NCI-H460 (cell line): ENCODE measurements at places on chromosomes 16 and 17.

DNA sequence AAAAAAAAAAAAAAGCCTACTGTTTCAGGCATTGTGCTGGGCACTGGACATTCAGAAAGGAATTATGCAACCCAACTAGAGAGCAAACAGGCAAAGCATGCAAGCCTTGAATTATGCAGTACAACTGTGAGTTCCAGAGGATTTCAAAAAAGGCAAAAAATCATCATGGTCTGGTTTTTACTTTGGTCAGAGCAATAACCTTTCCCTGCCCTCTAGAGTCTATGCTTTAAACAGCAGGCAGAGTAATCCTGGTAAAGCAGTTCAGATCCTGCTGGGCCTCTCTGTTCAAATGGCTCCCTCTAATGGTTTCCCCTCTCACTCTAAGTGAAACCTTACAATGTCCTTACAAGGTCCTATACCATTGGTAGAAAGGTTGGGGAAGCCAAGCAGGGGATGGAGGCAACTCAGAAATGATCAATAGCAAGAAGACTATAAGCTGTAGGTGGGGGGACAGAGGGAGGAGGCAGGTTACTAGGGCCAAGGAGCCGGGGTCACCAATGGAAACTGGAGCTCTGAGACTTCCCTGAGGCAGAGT lies 4.6 kb upstream of the TAF15 start:
- peak; percentile 88 for DNase-seq

DNA sequence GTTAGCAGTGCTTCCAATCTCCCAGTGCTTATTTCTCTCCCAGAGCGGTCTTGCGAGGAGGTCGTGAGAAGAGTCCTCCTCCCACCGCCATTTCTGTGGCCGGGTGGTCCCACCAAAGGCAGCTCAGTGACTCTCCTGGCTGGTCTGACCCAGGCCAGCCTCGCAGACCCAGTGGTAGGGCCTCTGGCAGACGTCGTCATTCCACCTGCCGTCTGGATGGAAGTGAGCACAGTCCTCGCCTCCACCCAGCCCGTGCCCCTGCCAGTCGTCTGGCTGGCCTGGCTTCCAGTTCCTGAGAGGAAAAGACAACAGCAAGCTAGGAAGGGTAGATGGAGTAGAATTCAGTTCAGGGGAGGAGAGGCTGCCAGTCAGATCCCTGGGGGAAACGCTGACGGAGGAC lies 5.1 kb downstream of the CLEC10A start:
- no peak for DNase-seq

- no peak for DNase-seq
Observed at GRCh38 chr17:66210208-66210574, 18.3 kb upstream of the CEP112 start.

GRCh38 chr17:73343739-73344454 lies 32.1 kb upstream of the CDC42EP4 start:
- DNase-seq = no peak

DNA sequence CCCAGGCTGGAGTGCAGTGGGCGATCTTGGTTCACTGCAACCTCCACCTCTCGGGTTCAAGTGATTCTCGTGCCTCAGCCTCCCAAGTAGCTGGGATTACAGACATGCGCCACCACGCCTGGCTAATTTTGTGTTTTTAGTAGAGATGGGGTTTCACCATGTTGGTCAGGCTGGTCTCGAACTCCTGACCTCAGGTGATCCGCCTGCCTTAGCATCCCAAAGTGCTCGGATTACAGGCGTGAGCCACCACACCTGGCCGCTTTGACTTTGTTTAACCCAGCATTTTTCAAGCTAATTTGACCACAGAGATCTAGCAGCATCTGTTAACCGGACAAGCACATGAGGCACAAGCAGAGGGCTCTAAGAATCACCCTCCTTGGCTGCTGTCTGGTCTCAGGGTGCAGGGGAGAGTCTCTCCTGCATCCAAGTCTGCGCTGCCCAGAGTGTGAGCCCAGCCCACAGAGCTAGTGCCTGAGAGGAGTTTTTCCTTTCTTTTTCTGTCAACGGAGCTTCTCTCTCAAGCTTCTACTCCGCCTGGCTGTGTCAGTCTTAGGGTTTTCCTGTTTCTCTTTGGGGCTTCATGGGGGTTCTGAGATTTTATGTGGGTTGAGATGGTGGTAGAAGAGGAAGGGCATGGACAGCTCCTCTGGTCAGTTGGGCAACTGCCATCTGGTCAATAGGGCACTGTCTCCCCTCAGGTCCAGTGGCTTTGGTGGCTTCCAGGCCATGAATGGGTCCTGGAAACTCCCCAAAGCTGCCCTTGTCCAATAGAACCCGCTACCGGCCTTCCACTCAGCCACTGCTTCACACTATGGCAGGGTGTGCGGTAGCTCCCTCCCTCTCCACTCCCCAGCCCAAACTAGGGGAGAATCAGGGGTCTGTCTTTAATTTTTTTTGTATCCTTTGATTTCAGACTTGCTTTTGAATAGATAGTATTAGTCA lies 59.6 kb downstream of the TNFRSF13B start:
- no peak for DNase-seq

DNA sequence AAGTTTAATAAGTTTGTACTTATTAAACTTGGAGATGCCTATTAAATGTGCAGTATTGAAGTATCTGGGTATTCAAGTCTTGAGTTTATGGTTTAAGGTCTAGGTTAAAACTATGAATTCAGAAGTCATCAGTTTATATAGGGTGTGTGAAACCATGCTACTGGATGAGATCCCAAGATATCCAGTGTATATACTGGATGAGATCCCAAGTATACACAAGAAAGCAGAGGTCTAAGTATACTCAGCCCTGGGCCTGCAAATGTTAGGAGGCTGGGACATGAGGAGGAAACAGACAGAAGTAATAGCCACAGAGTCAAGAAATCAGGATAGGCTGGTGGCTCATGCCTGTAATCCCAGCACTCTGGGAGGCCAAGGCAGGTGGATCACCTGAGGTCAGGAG lies 194.4 kb upstream of the AXIN2 start:
- no peak for DNase-seq

DNA sequence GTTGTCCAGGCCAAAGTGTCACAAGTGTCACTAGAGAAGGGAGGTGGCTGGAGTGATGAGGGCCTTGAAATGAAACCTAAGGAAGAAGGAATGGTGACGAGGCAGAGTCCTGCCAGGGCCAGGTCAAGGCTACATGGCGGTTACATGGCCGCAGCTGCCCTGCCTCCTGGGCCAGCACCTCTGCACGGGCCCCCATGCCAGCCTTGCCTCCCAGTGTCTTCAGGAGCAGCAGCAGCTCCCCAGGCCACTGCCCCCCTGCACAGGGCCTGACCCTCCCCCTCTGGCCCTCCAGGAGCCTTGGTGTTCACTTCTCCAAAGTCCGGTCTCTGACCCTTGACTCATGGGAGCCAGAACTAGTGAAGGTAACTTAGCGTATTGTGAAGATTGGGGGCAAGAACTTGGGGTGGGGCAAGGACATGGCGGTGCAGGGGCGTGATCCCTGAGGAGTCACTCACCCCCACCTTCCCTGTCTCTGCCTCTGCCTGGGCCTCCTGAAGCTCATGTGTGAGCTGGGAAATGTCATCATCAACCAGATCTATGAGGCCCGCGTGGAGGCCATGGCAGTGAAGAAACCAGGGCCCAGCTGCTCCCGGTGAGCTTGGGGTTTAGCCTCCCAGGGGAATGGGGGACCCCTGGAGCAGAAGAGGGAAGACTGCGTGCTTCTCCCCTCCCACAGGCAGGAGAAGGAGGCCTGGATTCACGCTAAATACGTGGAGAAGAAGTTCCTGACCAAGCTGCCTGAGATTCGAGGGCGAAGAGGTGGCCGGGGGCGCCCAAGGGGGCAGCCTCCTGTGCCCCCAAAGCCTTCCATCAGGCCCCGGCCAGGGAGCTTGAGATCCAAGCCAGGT lies 4.1 kb upstream of the KCTD11 start:
- DNase-seq = no peak

DNA sequence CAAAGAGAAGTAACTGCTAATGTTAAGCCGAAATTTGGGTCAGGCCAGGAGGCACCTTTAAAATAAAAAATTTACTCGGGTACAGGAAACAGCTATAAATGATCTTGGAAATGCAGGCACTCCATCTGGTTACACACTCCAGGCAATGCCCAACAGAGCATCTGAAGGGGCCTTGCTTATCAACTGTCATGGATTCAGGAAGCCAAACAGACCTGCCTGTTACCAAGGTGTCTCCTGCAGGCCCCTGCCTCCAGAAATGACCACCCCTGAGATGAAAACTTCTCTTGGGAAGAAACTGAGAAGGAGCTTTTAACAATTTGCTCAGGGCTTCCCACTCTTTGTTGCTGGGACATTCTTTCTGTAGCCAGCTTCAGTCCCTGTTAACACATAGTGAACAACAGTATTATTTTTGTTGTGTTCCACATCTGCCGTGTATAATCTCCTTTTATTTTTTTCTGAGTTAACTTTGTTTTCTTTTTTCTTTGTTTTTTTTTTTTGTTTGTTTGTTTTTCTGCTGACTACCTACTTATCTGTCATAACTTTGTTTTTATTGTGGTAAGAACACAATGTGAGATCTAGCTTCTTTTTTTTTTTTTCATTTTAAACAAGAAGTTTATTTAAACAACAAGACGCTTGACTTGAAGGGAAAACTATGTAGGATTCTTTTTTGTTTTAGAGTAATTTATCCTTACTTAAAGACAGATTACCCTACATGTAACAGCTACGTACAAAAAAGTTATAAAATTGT lies 18.7 kb upstream of the ATP5MC1 start:
- DNase-seq = no peak

DNA sequence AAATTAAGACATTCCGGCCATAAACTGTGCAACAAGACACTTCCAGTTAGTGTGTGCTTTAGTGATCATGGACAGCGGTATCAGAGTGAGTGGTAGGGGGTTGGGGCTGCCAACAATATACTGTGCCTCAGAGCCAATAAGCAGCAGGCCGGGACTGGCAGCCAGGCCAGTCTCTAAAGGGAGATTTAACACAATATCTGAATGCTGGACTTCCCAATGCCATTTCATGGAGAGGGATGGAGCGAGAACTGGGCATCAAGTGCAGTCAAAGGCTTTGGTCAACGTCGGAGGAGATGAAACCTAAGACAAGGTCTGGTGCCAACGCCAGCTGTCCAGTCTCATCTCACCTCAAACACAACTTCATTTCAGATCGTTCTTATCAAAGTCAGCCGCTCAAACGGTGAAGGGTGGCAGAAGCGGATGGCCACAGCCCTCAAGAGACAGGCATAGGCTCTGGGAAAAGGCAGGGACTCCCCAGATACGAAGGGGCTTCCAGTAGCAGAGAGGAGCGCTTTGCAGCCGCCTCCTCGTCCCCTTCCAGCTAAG lies 935 bp downstream of the USP32 start:
- DNase-seq = no peak

DNA sequence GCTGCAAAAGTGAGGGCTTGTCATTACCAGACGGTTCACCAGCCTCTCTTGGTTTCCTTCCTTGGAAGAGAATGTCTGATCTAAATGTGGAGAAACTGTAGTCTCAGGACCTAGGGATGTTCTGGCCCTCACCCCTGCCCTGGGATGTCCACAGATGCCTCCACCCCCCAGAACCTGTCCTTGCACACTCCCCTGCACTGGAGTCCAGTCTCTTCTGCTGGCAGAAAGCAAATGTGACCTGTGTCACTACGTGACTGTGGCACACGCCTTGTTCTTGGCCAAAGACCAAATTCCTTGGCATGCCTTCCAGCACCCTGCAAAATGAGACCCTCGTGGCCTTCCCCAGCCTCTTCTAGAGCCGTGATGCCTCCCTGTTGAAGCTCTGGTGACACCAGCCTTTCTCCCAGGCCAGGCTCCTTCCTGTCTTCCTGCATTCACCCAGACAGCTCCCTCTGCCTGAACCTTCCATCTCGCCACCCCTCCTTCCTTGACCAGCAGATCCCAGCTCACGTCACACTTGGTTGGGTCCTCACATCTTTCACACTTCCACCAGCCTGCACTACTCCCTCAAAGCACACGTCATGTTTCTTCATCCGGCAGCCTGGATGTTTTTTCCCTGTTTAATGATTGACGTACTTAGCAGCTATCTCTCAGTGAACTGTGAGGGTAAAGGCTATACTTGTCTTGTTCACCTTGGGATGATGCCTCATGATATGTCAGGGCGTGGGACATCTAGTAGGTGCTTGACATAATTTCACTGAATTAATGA lies 4.3 kb downstream of the ZNF768 start:
- DNase-seq = no peak

GRCh38 chr17:7997186-7997585 lies 5.2 kb upstream of the GUCY2D start:
- peak; percentile 26 for DNase-seq

GRCh38 chr16:88549671-88550245 lies 20.4 kb upstream of the ZC3H18 start:
- DNase-seq = no peak

GRCh38 chr17:10879190-10879836 lies 41.4 kb upstream of the PIRT start:
- DNase-seq = no peak

GRCh38 chr17:60802377-60802776 lies 124.7 kb downstream of the BCAS3 start:
- DNase-seq = no peak

- DNase-seq = no peak
Observed at GRCh38 chr16:72878301-72879269, 169.3 kb downstream of the ZFHX3 start.

GRCh38 chr17:12998461-12998860 lies 19.4 kb downstream of the ELAC2 start:
- DNase-seq = no peak

GRCh38 chr17:6555331-6556120 lies 829 bp downstream of the PITPNM3 start:
- DNase-seq = no peak

DNA sequence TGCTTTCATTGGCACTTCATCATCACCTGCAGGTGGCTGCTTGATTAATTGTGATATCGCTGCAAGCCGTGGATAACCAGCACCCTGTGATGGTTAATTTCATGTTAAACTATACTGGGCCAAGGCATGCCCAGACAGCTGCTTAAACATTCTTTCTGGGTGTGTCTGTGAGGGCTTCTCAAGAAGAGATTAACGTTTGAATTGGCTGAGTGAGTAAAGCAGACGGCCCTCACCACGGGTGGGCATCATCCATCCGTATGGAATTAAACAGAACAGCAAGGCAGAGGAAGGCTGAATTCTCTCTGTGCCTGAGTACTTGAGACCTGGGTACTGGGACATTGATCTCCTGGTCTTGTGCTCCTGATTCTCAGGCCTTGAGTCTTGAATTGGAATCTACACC lies 7.1 kb upstream of the ZNF213 start:
- DNase-seq = no peak

GRCh38 chr17:56064506-56064905 lies 88.8 kb upstream of the ANKFN1 start:
- no peak for DNase-seq

DNA sequence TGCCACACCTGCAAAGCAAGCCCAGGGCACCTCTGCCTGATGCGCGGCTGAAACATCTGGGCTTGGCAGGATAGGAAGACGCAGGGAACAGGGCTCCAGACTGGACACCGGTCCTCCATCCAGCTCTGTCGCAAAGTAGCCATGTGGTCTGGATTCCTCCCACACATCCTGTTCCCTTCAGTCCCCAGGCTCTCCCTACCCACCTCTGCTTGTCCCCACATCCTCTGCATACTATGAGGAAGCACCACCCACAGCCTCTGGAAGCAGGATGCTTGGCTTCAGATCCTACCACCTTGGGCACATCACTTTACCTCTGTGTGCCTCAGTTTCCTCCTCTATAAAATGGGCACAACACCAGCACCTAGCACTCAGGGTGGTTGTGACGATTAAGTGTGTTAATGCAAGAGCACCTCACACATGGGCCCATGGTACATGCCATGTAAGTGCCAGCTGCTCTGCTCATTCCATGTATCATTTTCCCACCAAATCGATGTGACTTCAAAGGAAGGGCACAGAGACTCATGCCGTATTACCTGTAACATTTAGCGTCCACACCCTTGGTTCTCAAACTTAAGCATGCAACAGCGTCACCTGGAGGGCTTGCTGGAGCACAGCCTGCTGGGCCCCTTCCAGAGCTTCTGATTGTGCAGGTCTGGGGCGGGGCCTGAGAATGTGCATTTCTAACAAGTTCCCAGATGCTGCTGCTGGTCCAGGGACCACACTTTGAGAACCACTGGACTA lies 138.6 kb upstream of the SDK2 start:
- DNase-seq = no peak
